ENCODE measurements at places on chromosomes 7 and 10.

DNA sequence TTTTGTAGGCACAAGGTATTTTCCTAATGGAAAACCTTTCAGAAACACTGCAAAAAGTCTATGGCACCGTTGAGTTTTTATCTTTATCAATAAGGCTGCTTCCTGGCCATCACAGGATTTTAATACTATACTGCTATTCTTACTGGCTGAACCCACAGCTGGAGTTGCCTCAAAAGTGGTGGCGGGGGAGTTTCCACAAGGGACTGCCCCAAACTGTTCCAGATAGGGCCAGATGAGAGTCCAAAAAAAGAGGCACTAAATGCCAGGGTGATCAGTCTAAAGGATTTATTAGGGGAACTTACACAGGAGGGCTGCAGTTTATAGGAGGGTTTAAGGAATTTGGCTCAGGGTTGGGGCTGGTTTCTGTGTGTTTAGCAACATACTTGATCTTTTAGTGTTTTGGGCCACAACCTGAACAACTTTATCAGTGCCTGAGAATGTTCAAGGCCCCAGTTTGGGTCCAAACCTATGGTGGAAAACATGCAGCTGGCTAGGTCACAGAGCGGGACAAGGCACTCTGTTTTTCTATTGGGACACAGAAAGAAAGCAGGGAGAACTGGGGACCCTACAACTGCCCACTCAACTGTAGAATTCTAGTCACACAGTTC, 41.4 kb downstream of the STAM start:
- DNase-seq = peak; percentile 40

GRCh38 chr7:30795161-30795948, 24.1 kb downstream of the MINDY4 start:
- DNase-seq = no peak

DNA sequence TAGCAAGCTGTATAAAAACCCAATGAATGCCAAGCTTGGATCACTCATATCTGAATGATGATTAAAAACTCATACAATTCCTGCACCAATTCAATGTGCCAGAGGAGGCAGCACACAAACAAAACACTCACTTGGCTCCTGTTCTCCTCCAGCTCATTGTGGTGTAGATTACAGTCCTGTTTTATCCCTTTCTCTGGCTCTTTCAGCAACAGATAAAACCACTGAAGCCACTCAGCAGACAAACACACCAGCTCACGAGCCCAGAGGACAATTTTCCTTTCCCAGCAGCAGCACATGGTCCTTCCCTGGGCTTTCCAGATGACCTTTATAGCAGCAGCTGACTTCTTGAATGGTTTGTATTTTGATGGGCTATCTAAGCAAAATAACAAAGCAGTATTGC, 107.3 kb upstream of the STARD3NL start:
- DNase-seq = no peak

DNA sequence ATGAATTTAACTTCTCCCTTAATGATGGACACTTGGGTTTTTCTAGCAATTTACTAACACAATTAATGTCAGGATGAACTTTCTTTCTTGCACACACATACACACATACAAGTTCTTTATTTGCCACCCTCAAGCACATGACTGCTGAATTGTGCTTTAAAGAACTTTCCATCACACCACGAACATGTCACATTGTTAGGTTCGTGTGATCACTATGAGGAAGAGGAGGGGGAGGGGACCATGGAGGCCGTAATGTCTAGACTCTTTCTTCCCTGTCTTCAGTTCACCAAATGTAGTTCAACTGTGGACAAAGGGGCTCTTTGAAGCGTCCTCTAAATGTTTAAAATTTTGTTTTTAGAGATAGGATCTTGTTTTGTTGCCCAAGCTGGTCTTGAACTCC, 31.0 kb downstream of the NUP42 start:
- no peak for DNase-seq

DNA sequence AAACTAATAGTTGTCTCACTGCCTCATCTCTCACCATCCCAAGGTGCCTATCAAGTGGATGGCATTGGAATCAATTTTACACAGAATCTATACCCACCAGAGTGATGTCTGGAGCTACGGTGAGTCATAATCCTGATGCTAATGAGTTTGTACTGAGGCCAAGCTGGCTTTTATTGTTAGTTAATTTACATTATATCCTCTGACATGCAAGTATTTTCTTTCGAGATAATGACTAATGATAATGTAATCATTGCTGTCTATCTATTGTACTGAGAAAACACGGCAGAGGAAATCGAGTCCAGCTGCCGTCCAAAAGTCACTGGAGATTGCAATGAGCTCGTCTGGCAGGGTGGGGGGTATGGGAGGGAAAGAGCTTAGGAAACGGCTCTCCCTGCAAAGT, 172.4 kb upstream of the LANCL2 start:
- DNase-seq = no peak

- DNase-seq = peak; percentile 51
These were observed 69.3 kb downstream of the AP3M1 start for GRCh38 chr10:74081192-74081803.

DNA sequence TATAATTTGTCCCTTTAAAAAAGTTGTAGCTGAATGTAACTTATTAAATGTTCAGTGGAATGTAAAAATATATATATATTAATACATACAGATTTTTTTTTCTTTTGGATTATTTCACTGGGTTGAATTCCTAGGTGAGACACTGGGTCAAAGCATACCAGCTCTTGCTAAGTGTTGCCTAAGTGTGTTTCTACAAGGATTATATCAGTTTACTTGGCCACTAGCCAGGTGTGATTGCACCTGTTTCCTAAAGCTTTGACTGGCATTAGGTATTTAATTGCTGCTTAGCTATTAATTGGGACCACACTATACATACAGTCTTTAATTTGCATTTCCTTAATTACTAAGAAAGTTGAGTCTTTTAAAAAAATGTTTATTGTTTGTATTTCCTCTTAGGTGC, 5.5 kb upstream of the ELOVL3 start:
- no peak for DNase-seq

- no peak for DNase-seq
These were observed 29.6 kb downstream of the SLC16A12 start for GRCh38 chr10:89505640-89506275.

GRCh38 chr7:31410265-31410664, 69.7 kb upstream of the NEUROD6 start:
- DNase-seq = no peak

DNA sequence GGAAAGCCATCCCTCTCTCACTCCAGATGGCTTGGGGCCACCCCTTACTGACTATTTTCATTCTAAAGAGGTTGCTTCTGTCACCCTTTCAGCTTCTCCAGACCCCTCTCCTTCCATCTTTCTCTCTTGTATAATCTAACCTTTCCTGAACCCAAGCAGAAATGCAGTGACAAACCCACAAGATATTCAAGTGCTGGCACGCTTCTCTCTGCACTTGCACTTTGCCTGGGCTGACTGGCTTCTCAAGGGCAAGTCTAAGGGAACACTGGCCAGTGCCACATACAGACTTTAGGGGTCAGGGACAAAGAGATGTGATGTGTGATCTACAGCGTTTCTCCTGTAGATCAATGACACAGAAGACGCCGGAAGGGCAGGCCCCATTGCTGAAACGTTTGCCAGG, 150.4 kb upstream of the LANCL2 start:
- no peak for DNase-seq

GRCh38 chr10:3169673-3170072, 2.9 kb downstream of the PITRM1 start:
- no peak for DNase-seq

GRCh38 chr7:2644562-2645273, 12.9 kb downstream of the TTYH3 start:
- DNase-seq = no peak

DNA sequence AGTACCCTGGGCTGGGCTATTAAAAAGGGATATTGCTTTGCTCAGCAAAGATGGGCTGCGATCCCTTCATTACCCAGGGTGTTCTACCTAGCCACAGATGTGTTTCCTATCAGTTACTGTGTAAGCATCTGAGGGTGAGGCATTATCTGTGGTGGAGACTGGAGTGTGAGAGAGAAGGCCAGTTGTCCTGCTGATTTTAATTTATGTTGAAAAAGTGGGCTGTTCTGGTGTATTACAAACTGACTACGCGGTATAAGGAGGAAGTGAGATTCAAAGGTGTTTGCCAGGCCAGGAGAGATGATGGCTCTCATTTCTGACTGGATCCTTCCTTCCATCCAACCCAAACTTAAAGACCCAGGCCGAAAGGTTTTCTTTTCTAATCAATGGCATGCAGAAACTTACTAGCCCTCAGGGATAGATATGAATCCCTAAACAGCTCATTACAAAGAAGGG, 7.6 kb downstream of the TCF7L2 start:
- DNase-seq = no peak

- DNase-seq = no peak
These were observed 8.2 kb upstream of the DDIT4 start for GRCh38 chr10:72265508-72265907.

All from stimulated activated CD4-positive, alpha-beta T cell treated with anti-CD3 and anti-CD28 coated beads, Interleukin-4, amount 100 ng/mL, for 24 hours (primary cell).